Dermis microvascular lymphatic vessel endothelial cell (primary cell): ENCODE measurements at places on chromosomes 2 and 18.
A peak's percentile ranks its signal among the peaks of the same experiment; 100 is the strongest.

- no peak for DNase-seq
Measured at GRCh38 chr2:68345129-68345875, 19.8 kb upstream of the PLEK start.

GRCh38 chr2:3223080-3223923, 154.3 kb downstream of the EIPR1 start:
- DNase-seq = peak; percentile 11

GRCh38 chr2:98907966-98908905, 27.8 kb downstream of the CRACDL start:
- DNase-seq = no peak

- no peak for DNase-seq
Measured at GRCh38 chr2:70141902-70142589, 48.8 kb downstream of the C2orf42 start.

GRCh38 chr2:111165084-111165483, 44.4 kb downstream of the BCL2L11 start:
- no peak for DNase-seq

DNA sequence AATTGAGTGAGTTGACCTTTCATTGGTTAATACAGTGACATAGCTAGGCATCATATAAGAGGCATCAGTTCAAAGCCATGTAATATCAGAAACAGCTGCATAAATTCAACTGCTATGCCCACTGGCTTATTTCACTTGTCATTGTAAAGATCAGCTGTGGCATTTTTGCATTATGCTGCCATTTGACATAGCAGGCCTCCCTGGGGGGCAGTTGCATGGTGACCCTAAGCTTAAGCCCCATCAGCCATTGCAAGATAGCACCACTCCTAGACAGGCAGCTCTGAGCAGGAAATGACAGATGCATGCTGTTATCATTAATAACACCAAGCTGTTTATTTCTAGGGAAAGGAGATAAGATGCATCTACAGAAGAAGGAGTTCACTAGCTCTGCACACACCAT, 233.4 kb upstream of the CNTNAP5 start:
- DNase-seq = no peak

DNA sequence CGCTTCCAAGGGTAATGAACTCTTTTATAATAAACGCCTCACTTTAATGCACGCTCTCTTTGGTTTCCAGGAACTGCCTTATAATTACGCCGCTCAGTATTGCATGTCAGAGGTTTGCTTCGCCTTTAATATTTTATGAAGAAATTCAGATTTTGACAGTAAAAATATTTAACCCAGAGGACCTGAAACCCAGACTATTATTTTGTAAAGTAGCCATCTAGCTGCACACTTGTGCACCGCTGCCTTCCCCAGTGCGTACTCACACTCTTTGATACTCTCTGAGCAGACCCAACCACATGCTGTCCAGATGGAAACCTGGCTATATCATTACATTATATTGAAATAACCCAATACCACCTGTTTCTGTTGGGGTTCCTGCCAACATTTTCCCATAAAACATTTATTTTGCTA, 270.1 kb downstream of the C1D start:
- DNase-seq = no peak

DNA sequence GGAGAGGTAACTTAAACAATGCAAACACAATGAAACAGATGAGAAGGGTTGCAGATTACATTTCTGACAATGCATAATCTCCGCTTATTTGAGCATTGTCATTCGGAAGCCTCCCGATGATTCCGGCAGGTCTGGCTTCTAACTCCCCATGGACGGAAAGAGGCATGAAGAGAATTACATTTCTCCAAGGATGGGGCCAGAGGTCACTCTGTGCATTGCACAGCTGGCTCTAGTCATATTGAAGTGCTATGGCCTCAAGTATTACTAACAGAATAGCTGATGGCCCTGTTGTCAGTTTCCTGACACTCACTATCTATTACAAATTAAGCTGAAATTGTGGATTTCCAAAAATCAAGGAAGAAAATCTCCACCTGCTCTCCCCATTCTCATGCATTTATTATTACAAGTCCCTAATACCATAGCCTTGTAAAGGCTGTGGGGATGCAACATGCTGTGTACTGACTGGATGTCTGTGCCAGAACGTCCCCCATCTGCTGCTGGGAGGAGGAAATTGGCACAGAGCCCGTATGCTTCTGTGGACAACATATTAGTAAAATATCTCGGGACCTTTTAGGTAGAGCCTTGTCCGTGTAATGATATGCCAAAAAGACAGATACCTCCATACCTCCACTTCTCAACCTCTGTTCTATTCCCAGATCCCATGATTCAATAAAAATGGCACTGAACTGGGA, 168.1 kb downstream of the SETBP1 start:
- no peak for DNase-seq

GRCh38 chr18:63100630-63101055, 218.9 kb downstream of the BCL2 start:
- no peak for DNase-seq

DNA sequence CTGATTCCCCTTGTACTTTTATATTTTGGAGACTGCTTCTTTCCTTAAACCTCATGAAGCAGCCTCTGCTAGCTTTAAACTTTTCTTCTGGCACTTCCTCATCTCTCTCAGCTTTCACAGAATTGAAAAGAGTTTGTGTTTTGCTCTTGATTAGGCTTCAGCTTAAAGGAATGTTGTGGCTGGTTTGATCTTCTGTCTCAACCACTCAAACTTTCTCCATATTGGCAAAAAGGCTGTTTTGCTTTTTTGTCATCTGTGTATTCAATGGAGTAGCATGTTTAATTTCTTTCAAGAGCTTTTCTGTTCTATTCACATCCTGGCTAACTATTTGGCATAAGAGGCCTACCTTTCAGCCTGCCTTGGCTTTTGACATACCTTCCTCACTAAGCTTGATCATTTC, 36.3 kb upstream of the MSTN start:
- DNase-seq = no peak

DNA sequence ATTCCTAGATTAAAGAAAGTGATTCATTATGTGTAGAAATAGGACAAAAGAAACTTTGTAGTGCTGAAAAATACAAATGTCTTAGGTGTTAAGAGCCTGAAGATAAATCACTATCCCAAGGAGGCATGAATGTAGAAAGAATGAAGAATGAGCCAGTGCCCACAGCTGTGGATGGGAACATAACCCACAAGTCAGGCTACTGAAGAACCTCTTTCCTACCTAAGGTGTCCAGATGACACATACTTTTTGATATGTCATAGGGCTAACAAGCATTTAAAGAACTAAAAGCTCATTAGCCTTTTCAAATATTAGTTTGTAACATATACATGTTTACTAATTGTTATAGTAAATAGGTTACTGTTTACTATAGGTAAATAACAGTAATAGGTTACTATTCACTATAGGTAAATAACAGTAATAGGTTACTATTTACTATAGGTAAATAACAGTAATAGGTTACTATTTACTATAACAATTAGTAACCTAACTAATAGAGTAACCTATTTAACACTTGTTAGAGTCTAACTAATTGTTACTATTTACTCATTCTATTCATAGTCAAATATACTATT, 275.0 kb upstream of the KYNU start:
- no peak for DNase-seq

DNA sequence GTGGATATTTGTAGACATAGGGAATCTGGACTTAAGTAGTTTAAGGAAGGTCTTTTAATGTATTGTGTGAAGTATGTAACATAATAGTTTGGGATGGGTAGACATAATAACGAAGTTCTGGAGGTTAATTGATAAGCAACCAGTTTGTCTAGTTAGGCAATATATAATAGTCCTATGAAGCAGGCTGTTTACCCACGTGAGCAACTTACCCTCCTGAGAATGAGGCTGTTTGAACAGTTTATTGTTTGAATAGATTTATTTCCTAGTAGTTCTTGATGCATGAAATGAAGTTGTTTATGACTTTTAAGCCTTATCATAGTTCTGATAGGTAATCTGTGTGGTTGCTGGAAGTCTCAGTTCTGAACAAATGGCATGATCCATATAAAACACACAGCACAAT, 361.5 kb downstream of the GALNT13 start:
- DNase-seq = no peak

DNA sequence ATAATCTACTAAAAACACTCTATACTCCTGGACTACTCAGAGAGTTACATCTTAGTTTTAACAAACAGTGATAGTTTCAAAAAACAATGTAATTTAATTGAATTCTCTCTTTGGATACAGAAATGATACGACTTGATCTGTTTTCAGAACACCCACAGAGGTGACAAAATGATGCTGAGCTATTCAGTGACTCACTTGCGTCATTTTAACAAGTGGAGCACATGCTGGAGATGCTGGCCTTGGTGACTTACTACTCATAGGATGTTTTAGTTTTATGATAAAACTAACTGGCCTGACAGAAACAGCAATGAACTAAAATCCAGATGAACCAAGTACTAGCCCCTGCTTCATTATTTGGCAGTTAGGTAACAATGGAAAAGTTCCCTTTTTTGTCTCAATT, 101.3 kb upstream of the ITGB6 start:
- no peak for DNase-seq

- peak; percentile 41 for DNase-seq
Measured at GRCh38 chr2:179226203-179226960, 38.2 kb downstream of the SESTD1 start.

GRCh38 chr18:13019301-13019700, 28.1 kb downstream of the CEP192 start:
- DNase-seq = peak; percentile 3

DNA sequence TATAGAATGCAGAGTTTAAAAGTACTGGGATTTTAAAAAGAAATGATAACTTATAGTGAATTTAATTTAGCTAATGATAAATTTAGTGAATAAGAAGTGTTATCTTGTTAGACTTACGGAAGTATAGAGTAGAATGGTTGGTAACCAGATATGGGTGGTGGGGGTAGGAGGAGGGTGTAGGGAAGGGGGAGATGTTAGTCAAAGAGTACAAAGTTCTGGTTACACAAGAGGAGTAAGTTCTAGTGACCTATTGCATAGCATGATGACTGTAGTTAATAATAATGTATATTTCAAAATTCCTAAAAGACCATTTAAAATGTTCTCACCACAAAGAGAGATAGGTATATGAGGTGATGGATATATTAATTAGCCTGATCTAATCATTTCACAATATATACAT, 184.8 kb upstream of the STON1 start:
- no peak for DNase-seq

GRCh38 chr2:11073776-11074175, 81.5 kb upstream of the SLC66A3 start:
- DNase-seq = peak; percentile 45

- no peak for DNase-seq
Measured at GRCh38 chr2:3656762-3657721, 958 bp upstream of the ALLC start.

DNA sequence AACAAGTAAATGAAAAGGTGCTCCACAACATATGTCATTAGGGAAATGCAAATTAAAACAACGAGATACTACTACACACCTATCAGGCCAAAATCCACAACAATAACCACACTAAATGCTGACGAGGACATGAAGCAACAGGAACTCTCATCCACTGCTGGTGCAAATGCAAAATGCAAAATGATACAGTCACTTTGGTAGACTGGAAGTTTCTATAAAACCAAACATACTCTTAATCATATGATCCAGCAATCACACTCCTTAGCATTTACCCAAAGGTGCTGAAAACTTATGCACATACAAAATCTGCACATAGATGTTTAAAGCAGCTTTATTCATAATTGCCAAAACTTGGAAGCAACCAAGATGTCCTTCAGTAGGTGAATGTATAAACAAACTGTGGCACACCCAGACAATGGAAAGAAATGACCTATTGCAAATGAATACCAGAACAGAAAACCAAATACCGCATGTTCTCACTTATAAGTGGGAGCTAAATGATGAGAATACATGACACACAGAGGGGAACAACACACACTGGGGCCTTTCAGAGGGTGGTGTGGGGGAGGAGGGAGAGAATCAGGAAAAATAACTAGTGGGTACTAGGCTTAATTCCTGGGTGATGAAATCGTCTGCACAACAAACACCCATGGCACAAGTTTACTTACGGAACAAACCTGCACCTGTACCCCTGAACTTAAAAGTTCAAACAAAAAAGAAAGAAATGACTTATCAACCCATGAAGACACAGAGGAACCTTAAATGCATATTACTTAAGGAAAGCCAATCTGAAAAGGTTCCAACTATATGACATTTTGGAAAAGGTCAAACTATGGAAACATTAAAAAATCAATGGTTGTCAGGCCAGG, 80.4 kb downstream of the ASXL2 start:
- DNase-seq = no peak

- no peak for DNase-seq
Measured at GRCh38 chr18:8516371-8517250, 92.6 kb upstream of the RAB12 start.

DNA sequence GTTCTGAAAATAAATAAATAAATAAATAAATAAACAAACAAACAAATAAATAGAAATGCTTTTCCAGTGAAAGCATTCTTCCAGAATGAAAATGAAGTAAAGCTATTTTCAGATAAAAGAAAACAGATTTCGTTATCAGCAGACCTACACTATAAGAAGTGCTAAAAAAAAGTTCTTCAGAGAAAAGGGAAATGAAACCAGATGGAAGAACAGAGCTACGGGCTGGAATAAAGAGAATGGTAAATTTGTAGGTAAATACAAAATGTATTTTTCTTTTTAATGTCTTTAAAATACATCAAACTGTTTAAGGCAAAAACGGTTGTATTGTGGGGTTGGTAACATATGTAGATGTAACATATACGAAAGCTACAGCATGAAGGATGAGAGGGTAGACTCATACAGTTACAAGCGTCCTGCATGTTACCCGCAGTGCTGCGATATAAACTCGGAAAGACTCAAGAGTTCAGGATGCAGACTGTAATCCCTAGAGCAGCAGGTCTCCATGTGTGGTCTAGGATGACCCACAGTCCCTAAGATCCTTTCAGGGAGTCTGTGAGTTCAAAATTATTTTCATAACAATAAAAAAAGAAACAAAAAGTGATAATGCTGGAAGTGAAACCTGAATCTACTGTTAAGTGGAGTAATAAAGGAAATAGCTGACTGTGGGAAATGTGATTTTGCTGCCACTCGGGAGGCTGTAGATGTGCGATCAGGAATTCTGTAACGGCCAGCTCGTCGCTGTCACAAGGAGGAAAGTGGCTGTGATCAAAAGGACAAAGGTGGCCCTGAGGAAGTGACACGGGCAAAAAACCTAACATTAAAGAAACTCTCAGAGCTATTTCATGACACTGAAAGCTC, 5.3 kb upstream of the RAB12 start:
- DNase-seq = no peak

GRCh38 chr2:112048887-112049286, 6.2 kb upstream of the TMEM87B start:
- DNase-seq = peak; percentile 75

DNA sequence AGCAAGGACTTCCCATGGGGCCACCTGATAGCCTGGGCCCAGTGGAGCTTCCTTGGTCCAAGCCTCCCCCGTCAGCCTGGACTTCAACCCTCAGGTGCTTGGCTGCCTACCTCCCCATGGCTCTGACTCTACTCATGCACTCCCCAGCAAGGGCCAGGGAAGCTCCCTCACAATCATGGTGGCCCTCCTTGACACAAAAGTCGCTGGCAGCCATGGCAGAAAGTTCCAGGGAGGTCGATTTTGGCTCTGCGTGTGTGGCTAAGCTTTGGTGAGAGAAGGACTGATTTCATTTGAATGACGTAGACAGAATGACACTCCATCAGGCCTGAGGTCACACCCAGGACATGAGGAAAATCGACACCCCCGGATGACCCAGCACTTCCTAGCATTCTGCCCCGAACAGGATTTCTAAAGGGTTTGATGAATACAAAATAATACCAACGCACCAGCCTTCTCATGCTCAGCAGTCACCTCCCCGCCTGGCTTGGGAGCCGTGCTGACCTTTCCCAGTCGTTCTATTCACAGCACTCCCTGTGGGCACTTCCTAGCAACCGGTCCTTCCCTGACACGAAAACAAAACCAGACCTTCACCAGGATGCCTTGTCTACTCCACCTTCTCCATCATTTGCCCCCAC, 52.7 kb downstream of the LBH start:
- DNase-seq = peak; percentile 63
